Activated CD4-positive, alpha-beta T cell treated with anti-CD3 and anti-CD28 coated beads, Interleukin-2, amount 50 U/mL, for 1 hour (primary cell): ENCODE measurements at places on chromosomes 11 and 22.

- no peak for DNase-seq
These were observed 16.4 kb downstream of the PRR5 start for GRCh38 chr22:44718418-44718817.

- no peak for DNase-seq
These were observed 62.5 kb upstream of the PPARA start for GRCh38 chr22:46087816-46088277.

- no peak for DNase-seq
These were observed 10.5 kb downstream of the SCN4B start for GRCh38 chr11:118142081-118142480.

DNA sequence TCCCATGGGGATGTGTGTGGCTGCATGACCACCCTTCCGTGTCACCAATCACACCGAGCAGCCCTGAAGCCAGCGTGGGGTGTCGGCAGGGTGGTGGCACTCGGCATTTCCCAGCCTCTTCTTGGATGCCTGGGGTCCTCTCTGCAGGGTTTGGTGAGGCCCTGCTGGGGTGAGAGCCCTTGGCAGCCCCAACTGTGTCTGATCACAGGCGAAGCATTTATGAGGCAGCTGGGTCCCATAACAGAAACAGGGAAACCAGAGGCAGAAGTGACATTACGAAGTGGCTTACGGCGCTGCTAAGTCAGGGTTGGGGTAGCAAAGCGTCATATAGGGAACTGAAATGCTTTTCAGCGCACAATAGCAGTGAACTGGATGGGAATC, 92.3 kb upstream of the SEPTIN5 start:
- no peak for DNase-seq

- DNase-seq = peak; percentile 13
These were observed 31.3 kb downstream of the TRAF6 start for GRCh38 chr11:36478700-36479329.

- no peak for DNase-seq
These were observed 58.6 kb downstream of the SIK2 start for GRCh38 chr11:111660822-111661221.

GRCh38 chr11:61950035-61950547, at the start of gene BEST1:
BEST1 (plus strand) TSS chr11:61950351; CDS start chr11:61951807, 1,456 bp downstream.
- DNase-seq = no peak

DNA sequence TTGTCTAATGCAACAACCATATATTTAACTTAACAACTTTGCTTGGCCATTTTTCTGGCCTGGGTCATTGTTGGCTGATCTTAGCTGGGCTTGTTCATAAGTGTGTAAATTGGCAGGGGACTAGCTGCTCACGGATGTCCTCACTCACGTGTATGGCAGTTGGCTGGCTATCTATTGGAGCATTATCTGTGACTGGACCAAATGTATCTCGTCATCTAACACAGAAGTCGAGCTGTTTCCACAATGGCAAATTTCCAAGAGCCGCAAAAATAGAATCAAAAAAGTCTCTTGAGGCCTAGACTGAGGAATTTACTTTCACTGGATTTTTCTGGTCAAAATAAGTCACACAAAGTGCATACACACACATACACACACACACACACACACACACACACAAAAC, 893.3 kb downstream of the FAM181B start:
- no peak for DNase-seq

GRCh38 chr22:46129390-46130041, 20.8 kb upstream of the PPARA start:
- DNase-seq = no peak

- DNase-seq = no peak
These were observed 92.3 kb upstream of the PARVA start for GRCh38 chr11:12285106-12285505.

- DNase-seq = no peak
These were observed 17.1 kb downstream of the PSMD13 start for GRCh38 chr11:253886-254270.

DNA sequence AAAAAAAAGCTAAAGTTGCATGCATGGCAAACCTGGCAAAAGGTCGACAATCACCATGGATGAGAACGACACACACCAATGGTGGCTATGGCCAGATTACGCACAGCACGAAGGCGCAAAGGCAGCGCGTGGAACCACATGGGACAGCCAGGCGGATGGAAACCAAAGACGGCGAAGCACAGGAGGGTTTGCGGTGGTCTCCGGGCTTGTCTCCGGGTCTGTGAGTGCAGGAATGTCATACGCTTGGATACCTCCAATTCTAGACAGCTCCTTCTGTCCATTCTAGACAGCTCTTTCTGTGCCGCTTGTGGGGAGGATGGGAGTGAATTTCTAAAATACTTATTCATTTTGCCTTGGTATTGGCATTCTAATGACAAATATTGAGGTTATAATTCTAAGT, 685.4 kb downstream of the BRD1 start:
- DNase-seq = no peak

DNA sequence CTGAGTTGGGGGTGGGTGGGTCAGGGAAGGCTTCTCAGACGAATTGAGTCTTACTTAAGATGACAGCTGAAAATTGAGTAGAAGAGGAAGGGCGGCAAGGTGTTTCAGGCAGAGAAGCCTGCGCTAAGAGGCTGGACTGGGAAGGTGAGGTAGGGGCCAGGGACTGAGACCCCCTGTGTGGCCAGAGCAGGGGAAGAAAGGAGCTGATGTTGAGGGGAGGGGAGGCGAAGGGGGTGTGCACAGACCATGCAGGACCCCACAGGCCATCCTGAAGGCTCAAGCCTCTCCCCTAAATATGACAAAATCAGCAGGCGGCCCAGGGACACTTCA, 40.6 kb upstream of the CREB3L1 start:
- DNase-seq = no peak

DNA sequence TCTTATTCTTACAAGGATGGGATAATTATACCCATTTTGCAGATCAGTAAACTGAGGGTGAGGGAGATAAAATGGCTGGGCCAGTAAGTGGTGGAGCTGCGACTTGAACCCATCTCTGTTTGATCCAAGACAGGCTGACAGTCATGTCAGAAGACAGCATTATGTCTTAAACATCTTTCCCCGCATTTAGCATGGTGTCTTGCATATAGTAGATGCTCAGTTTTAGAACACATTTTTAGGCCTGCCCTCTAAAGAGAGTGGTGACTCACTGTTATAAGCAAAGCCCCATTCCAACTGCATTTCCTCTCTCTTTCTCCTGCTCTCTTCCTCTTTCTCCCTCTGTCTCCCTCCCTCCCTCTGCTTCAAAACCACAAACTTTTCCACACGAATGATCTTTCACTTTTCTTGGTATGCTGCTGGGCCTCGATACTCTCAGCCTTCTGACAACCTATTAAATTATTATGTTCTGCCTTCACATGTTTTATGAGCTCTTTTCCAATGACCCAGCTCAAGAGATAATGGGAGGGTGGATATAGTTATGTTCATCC, 25.2 kb downstream of the CWC15 start:
- no peak for DNase-seq

DNA sequence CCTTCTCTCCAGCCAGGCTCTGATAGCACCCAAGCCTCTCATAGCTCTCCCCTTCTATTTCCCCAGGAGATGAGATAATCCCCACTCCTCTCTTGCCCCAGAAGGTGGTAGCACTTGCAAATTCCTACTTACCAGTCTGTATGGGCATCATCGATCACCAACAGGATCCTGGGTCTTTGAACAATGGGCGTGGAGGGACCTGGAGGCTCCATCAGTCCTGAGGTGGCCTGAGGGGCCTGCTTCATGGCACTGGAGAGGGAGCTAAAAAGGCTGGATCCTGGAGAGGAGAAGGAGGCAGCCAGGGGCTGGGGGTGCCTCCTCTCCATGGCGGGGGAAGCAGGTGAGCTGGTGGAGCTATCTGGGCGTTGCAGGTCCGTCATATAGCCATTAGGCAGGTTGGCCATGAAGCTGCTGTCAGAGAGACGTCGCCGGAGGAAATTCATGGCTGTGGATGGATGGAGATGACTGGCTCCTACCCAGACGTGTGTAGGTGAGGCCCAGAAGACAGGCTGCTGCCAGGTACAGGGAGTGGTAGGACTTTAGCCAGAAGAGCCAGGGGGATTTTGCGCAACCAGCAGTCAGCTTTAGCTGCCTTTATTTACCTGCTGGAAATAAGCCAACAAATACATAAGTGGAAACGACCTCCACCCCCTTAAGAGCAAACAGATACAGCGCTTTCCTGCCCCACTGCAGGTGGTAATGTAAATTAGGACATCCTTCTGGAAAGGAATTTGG, 51.8 kb downstream of the SYN3 start:
- DNase-seq = no peak

- DNase-seq = no peak
These were observed 20.8 kb downstream of the HSPA8 start for GRCh38 chr11:123041185-123041584.

- DNase-seq = no peak
These were observed 48.5 kb upstream of the DDI1 start for GRCh38 chr11:103987629-103988594.

GRCh38 chr11:73274722-73275380, 2.7 kb downstream of the P2RY6 start:
- DNase-seq = no peak

DNA sequence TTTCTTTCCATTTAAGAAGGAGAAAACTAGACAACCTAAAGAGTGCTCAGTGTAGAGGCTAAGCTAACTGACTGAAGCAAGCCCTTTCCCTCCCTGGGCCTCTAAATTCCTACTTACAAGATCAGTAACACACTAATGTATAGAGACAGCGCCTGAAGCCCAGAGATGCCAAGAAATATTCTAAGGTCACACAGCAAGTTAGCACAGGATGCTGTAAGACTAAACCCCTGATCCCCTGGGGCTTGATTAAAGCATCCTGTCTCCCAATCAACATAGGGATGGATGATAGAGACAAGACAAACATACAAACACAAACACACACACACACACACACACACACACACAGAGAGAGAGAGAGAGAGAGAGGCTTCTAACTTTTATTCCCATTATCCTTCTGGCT, 5.6 kb downstream of the LARGE1 start:
- DNase-seq = no peak

- DNase-seq = no peak
These were observed 28.7 kb downstream of the TMPRSS6 start for GRCh38 chr22:37080838-37081237.

- no peak for DNase-seq
These were observed 19.3 kb upstream of the CBX7 start for GRCh38 chr22:39171623-39172264.

DNA sequence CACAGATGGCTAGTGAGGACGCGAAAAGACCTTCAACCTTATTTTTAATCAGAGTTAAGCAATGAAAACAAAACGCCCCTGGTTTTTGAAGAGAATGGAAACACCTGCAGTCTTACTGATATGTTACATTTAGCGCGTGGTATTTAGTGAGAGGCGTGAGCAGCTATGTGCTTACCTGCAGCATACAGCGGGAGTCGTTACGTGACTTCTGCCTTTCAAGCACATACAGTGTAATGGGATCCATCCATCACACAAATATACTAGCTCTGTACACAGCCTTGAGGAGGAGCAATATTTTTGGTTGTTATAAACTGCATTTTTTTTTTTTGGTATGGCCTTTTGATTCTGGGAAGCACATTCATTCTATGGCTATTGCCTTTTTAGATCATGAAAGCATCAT, 5.5 kb downstream of the KRTAP5-2 start:
- no peak for DNase-seq

- DNase-seq = no peak
These were observed 31.6 kb downstream of the NECTIN1 start for GRCh38 chr11:119697445-119697844.

GRCh38 chr11:114073007-114073827, 13.7 kb downstream of the ZBTB16 start:
- DNase-seq = no peak

DNA sequence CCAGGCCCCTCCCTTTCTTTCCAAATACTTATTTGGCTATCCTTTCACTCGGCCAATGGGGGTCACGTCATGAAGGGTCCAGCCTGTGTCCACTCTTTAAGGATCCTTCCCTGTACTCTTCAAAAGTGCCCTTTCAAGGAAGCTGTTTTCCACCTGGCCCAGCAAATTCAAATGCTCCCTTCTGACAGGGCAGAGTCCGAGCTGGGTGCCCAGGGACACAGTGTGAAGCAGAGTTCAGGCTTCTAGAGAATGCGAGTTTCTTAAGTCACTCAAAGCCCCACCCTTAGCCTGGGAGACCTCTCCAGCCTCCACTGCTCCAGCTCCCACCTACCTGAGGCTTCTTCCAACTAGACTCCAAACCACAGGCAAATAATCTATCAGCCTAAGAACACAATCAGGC, 5.5 kb upstream of the APOA1 start:
- no peak for DNase-seq
